ENCODE measurements at places on chromosomes 4 and X.

- no peak for DNase-seq
Measured at GRCh38 chr4:164252286-164252685, 501.6 kb upstream of the SMIM31 start.

DNA sequence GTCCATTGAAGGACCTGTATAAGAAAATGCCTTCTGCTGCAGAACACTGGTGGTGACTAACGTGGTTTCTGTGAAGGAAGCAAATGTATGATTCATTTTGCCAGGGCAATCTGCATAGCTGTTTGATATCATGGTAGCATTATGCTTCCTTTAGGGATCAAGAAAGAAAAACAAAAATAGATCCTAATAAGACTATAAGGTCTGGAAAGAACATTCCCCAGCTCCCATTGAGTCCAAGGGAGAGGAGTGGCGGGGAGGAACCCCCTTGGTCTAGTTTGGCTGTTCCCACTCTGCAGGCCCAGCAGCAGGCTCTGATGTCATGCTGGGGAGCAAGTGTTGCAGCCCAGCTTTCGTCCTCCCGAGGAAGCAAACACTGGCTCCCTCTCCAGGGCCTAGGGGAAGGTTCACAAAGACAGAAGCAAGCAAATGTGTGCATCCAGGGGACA, 154.5 kb upstream of the GALNT7 start:
- no peak for DNase-seq

DNA sequence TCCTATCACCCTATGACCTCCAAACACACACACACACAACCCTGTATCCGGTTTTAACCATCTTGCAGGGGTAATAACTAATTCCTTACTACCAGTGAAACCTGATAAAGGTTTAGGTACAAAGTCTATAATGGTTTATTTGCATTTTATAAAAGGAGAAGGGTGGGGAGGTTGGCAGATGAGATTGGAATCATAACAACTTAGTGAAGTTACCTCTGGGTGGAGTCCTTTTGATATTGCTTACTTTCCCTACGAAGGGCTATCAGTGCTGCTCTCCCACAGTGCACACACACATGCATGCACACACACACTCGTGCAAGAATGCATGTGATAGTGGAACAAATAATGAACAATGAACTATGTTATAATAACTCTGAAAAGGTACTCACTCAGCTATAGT, 56.1 kb downstream of the CCSER1 start:
- DNase-seq, result no peak

GRCh38 chr4:3145234-3145924, 70.9 kb downstream of the HTT start:
- DNase-seq, result no peak

- no peak for DNase-seq
Measured at GRCh38 chr4:122765692-122766352, 33.3 kb downstream of the BBS12 start.

GRCh38 chr4:83204731-83205130, 79.9 kb downstream of the COQ2 start:
- DNase-seq, result no peak

- DNase-seq, result no peak
Measured at GRCh38 chr4:53531585-53532224, 59.6 kb downstream of the LNX1 start.

GRCh38 chr4:76703123-76703490, 194.8 kb downstream of the SOWAHB start:
- no peak for DNase-seq

- no peak for DNase-seq
Measured at GRCh38 chrX:124300405-124300804, 32.1 kb upstream of the TEX13D start.

DNA sequence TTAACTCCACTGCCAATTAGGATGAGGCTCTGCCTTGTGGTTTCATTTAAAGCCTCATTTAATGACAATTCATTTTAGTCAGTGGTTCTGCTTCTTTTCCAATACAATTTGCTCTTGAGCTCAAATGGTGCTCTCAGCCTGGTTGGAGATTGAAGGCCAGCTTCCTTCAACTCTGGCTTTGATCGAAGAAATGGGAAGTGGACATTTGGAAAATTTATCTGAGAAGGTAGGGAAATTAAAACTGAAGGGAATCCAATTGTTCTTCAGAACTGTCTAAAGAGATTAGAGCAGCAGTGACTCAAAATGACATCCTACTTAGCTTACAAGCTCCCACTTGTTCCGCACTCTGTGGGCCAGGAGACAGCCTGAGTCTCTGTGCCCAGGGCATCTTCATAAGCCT, 206.8 kb downstream of the SMARCA1 start:
- no peak for DNase-seq

DNA sequence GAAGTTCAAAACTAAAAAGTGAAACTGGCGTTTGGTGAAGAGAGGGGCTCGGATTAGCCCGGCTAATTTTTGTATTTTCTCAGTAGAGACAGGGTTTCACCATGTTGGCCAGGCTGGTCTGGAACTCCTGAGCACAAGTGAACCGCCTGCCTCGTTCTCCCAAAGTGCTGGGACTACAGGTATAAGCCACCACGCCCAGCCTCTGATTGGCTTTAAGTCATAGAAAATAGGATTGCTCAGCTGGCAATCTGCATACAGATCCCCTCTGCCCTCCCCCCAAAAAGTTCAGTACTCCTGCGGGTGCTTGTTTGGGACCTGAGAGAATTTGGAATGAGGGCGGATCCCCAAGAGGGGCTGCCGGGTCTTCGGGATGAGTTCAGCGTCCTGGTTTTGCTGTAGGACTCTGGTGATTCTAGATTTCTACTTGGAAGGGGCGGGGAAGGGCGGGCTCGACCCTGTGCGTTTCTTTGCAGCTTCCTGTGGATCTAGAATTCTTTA, 537 bp upstream of the PRKX start:
- no peak for DNase-seq

- no peak for DNase-seq
Measured at GRCh38 chrX:70970482-70970995, 39.6 kb upstream of the SLC7A3 start.

DNA sequence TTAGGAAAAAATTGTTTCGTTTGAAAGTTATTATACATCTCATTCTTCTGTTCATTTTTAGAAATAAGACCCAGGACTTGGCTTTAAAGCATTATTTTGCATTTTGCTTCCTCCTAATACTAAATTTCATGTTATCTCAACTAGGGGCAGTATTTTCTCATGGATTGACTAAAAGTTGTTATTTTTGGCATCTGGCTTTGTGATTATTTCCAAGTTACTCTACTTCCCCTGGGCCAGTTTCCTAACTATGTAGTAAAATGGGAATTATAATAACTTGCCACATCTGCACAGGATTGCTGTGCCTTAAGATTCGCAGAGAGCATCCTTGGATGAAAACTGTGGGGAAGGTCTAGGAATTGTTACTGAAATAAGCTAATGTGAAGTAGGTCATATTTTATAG, 3.0 kb downstream of the RBPJ start:
- DNase-seq, result no peak

GRCh38 chr4:104890598-104891275, 255.9 kb upstream of the TET2 start:
- no peak for DNase-seq

DNA sequence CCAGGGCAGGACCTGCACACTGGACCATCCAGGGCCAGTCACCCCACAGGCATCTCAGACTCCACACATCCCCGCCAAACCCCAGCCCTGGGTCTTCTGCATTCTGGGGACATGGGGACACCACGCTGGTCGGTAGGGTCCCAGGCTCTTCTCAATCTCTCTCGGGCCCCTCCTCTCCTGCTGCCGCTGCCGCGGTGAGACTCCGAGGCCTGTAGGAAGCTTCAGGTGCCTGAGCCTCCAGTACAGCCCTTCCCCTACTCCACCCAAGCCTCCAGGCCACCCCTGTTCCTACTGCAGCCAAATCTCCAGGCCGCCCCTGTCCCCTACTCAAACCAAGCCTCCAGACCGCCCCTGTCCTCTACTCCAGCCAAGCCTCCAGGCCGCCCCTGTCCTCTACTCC, 5.5 kb upstream of the ASMT start:
- no peak for DNase-seq

- DNase-seq, result no peak
Measured at GRCh38 chr4:60366661-60367060, 833.5 kb upstream of the ADGRL3 start.

GRCh38 chr4:159077702-159078495, 25.0 kb upstream of the RAPGEF2 start:
- no peak for DNase-seq

DNA sequence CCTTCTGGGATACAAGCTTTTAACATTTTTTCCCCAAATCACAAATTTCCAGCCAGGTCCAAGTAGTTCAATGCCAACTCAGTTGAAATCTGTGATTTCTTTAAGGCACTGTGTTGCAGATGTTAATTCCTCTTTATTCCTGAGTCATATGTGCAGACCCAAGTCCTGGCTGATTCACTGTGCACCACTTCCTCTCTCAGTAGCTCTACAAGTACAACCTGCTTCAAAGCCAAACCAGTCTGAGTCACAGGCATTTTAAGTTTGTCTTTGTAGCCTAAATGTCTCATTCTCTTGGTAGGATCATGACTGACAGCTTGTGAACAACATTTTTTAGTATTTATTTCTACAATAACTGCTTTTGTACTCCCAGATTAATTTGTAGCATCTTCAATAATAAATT, 165.6 kb upstream of the S100G start:
- DNase-seq, result peak; percentile 4

- DNase-seq, result no peak
Measured at GRCh38 chrX:46597771-46598170, 24.2 kb downstream of the CHST7 start.

DNA sequence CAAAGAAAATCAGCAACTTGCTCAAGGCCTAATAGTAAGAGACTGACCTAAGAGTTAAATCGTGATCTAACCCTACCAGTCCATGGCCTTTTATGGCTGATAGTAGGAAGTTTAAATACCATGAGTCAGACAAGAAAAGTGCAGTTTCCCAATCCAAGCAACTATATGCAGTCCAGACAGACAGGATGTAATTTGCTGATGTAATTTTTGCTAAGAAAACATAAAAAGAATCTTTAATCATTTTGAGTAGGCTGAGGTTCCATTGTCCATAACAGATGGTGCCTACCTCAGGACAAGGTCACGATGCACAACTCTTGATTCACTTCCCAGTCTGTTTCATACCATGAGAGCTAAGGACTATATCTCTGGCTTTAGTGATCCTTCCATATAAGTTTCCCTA, 317.5 kb upstream of the GRIA3 start:
- no peak for DNase-seq

GRCh38 chr4:80196259-80196921, 913 bp upstream of the PRDM8 start:
- no peak for DNase-seq

DNA sequence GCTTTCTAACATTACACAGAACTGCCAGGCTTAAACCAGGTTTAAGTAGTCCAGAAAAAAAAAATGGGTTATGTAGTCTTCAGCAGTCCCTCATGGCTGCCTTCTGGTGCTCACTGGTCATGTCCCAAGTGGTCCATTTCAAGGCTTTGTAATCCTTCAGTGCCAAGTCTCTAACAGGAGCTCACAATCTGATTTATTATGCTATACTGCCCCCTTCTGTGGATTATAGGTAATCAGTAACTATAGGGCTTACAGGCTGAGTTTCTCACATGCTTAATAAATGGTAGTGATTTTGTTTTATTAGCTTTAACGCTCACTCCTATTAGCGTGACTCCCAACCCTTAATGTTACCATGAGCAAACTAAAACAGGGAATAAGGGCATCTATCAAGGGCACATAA, 92.5 kb upstream of the EDA2R start:
- no peak for DNase-seq

DNA sequence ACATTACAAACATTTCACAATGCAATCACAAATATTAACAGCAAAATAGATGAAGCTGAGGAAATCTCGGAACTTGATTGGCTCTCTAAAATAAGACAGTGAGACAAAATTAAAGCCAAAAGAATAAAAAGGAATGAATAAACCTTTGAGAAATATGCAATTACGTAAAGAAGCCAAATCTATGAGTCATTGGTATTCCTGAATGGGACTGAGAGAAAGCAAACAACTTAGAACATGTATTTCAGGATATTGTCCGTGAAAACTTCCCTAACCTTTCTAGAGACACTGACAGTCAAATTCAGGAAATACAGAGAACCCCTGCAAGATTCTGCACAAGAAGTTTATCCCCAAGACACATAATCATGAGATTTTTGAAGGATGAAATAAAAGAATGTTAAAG, 48.4 kb upstream of the SPANXN2 start:
- DNase-seq, result no peak

All from stimulated activated CD4-positive, alpha-beta T cell treated with anti-CD3 and anti-CD28 coated beads, Interleukin-4, amount 100 ng/mL, for 4 hours (primary cell).